ENCODE measurements at places on chromosomes 5 and 9.
A peak's percentile ranks its signal among the peaks of the same experiment; 100 is the strongest.

DNA sequence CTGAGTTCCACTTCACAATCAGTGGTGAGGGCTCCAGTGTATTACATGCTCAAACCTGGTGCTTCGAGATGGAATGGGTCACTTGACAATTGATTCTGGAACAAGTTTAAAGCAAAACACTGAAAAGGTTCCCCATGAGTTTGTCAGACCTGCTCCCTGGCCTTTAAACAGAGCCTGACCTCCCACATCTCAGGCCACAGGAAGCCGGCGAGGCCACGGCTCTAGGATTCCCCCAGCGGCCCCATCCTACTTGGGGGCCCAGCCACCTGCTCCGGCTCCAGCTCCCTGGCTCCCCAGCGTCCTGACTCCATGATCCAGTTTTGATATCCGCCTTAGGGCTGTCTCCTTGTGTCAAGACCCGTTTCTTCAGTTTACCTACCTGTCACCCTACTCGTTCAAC is 62.0 kb downstream of the TTLL11 start:
- DNase-seq: no peak

- peak; percentile 93 for DNase-seq
Measured at GRCh38 chr5:149452007-149452664, 73.0 kb upstream of the IL17B start.

- peak; percentile 77 for DNase-seq
Measured at GRCh38 chr9:100011062-100011681, 87.6 kb downstream of the ERP44 start.

DNA sequence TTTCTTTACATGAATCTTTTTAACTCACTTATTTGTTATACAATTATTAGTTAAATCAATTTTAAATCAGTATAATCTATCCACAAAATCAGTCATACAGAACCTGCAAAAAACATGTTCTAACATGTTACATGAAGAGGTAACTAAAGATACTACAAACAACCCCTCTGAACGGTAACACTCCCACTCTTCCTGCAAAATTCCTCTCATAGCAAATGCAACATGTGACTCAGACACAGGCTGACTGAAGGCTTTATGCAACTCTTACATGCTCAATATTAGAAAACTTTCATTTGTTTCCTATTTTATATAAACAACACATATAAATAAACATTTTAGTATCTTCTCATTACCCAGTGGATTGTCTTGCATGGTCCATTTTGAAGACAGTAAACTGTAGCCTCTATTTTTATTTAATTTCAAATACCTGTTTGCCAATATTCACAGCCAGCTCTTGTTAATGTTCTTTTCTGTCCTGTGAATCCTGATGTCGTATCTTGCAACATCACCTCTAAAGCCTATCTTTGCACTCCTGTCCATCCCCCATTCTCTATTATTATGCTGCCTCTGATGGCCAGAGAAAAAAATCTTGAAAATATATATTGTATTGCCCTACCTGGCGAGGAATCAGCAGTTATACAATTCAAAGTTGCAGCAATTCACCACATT is 100.5 kb upstream of the CCDC152 start:
- no peak for DNase-seq

DNA sequence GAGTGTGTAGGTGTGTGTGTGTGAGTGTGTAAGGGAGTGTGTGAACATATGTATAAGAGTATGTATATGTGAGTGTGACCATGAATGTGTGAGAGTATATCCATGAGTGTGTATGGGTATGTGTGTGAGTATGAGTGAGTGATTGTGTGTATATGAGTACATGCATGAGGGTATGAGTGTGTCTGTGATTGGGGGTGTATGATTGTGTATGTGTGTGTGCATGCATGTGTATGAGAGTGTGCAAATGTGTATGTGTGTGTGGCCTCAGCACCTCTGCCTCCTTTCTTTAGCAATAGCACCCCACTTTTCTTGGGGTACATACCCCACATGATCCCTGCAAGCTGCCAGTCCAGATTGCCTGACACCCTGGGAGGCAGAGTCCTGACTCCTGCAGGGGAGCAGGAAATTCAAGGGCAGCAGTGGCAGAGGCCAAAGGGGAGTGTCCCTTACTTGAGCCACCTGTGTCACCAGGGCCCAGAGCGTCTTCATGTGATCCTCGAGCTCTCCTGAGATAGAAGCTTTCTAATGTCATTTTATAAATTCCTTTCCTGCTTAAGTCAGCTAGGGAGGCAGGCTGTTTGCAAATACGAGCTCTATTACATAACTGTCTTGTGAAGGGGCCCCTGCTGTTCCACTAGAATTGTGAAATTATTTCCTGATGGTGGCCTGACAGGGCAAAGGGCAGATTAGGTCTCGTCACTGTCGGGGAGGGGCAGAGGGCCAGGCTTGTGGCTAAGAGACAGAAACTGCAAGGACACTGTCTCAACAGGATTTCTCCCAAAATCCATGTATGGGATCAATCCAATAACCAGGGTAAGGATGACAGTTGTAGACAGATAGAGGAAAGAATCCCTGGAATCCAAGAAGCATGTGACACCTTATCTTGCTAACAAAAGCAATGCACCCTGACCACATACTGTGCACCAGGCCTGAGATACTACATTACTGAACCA is 389.1 kb downstream of the GADD45G start:
- no peak for DNase-seq

DNA sequence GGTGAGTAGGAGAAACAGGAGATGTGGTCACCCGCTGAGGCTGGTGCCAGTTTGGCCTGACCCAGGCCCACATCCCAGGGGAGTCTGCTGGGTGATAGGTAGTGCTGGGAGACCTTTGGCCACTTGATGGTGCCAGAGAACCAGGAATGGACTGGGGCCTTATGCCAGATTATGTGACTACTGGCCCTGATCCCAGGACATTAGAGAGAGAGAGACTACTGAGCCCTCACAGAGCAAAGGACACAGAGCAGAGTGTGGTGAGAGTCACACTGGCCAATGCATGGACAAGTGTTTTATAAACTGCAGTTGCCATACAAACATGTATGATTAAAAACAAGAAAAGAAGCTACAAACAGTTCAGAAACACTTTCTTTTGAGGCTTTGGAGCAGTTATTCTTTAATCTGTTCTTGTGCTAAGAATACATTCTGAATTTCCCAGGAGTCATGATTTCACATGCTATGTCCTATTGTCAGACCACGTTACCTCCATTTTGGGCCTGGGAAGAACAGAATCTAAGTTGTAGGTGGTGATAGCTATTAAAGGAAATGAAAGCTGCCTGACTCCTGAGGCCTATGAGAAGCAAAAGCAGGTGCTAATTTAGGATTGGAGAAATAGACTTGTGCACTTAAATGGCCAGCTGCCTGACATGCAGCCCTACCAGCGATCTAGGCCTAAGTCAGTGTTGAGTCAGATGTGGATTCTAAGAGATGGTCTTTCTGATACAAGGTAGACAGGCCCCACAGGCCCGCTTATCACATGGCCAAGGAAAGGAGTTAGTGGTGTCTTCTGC is 32.6 kb upstream of the TMOD1 start:
- DNase-seq: peak; percentile 88

DNA sequence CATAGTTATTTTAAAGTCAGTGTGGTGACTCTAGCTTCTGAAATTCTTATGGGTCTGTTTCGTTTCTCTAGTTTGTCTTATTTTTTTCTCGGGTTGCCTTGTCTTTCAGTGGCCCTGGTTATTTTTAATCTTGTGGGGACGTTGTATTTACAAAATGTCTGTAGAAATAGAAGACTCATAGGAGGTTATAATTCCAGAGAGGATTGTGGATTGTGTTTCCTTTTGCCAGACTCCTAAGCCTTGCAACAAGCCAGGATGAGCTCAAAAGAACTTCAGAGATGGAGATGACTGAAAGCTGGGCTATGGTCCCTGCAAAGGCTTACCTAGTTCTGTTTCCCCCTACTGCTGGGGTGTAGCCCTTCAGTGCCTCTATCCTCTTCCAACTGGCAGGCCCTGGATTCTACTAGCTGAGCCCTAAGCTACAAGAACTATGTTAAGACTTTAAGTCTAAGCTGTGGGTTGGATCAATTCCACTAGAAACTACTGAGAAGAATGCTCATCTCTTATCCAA is 32.2 kb upstream of the LECT2 start:
- no peak for DNase-seq

DNA sequence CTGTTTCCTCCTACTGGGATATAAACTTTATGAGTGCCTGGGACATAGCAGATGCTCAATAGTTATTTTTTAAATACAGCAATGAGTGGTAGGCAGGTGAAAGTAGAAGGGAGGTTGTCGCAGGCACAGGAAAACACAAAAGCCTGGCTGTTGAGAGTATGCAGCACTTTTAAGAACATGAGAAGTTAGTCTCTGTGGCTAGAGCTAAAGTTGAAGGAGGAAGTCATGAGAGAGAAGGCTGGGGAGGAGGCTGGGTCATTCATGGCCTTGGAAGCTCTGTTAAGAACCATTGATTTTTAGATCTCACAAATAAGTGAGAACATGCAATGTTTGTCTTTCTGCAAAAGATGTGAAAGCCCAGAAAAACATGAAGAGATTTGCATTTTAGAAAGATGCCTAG is 126.7 kb downstream of the PRKACG start:
- no peak for DNase-seq

- DNase-seq: no peak
Measured at GRCh38 chr5:112385566-112385965, 33.5 kb downstream of the EPB41L4A start.

GRCh38 chr5:172549696-172550095 is 91.4 kb upstream of the NEURL1B start:
- DNase-seq: no peak

DNA sequence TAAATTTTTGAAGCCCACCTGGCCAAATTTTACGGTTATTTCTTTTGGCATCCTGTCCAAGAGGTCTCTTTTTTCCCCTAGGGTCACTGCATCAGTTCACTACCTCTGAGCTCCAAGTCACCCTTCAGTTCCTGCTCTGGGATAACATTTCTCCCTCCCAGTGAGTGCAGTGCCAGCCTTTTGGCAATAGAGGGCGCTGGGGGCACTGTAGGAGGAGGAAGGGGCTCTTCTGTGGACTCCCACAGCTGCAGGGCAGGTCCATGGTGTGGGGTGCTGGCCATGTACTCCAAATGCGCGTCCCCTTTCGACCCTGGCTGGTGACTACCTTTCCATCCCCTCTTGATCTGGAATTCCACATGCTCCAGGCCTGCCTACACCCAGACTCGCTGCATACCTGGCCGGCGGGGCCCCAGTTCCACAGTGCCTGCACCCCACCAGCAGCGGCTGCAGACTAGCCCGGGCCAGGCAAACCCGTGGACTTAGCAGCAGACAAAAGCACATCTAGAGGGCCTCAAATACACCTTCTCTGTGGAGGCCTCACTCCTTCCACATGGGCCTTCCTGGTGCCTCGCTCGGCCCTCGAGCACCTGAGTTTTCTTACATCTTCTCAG is 20.3 kb upstream of the NINJ1 start:
- peak; percentile 61 for DNase-seq

- DNase-seq: no peak
Measured at GRCh38 chr5:41048986-41049385, 22.2 kb downstream of the MROH2B start.

DNA sequence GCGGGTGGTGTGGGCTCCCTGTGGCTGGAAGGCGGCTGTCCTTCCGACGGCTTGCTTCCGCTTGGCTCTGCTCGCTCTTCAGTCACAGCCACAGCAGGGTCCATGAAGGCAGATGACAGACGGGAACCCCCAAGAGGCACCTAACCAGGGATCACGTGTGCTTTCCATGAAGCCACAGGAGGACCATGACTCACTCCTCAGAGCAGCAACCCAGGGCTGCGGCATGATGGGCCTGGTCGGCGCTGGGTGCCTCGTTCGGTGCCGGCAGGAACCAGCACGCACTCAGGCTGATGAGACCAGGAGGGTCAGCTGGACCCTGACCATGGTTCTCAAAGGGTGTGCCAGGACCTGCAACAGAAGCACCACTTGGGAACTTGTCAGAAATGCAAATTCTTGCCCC is 32.8 kb upstream of the MED10 start:
- no peak for DNase-seq

- no peak for DNase-seq
Measured at GRCh38 chr5:33929925-33930690, 6.1 kb upstream of the RXFP3 start.

DNA sequence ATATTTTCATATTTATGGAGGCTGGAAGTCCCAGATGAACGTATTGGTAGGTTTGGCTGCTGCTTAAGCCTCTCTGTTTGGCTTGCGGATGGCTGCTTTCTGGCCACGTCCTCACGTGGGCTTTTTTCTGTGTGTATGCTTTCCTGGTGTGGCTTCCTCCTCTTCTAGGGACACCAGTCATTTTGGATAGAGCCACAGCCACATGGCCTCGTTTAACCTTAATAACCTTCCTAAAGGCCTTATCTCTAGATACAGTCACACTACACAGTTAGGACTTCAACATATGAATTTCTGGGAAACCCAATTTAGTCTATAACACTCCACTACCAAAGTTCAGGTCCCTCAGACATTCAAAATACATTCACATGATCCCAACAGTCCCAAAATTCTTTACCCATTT is 26.9 kb downstream of the NUTM2F start:
- DNase-seq: no peak

DNA sequence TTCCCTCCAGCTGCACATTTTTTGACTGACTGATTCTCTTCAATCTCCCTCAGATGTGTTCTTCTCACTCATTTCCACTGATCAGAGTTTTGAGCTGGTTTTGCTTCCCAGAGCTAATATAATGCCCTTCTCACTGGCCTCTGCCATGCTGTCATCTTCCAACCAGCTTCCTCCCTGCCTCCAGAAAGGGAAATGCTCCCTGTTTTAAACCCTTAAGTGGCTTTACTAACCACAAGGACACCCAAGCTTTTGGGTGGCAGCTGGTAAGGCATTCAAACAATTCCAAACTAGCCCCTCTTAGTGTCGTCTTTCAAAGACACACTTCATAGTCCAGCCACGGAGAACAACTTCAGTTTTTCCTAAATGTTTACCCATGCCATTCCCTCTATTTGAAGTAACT is 172.5 kb downstream of the CRB2 start:
- DNase-seq: no peak

DNA sequence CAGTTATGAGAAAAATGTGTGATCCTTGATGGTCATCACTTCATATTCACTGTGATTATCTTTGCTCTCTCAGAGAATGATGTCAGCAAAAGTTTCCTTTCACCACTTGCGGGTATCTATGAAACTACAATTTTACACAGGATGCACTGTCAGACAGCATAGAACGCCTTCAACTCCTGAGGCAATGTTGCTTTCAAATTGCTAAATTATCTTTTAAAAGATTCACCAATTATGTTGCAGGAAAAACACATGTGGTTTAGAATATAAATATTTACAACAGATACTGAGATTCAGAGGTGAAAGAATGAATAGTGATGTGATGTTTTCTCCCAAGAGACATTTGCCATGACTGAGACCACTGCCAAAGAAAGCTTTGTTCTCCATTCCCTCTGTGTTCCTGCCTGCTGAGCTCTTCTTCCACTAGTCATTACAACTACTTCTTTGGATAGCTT is 879.8 kb upstream of the DMAC1 start:
- no peak for DNase-seq
